ENCODE measurements at places on chromosomes 16 and 17.

GRCh38 chr16:2769675-2770056, 7.4 kb downstream of the ELOB start:
- no peak overlapping the region for H3K4me3 ChIP-seq
- peaks cover 98% of the 10 kb centered on the region for H3K36me3 ChIP-seq
- DNase-seq, result no peak
- H3K4me1 ChIP-seq, result peaks cover 54% of the 10 kb centered on the region
- H3K27me3 ChIP-seq, result no peaks in the 10 kb centered on the region
- H3K27ac ChIP-seq, result peak overlapping the region; percentile 38

GRCh38 chr16:49419862-49420261, 46.3 kb downstream of the C16orf78 start:
- H3K36me3 ChIP-seq, result no peaks in the 10 kb centered on the region
- H3K4me1 ChIP-seq, result no peaks in the 10 kb centered on the region
- H3K27ac ChIP-seq, result no peak overlapping the region
- peaks cover 50% of the 10 kb centered on the region for H3K27me3 ChIP-seq
- no peak overlapping the region for H3K4me3 ChIP-seq

GRCh38 chr16:72844225-72844920, 203.6 kb downstream of the ZFHX3 start:
- H3K4me3 ChIP-seq, result no peak overlapping the region
- H3K27me3 ChIP-seq, result no peaks in the 10 kb centered on the region
- peaks cover 68% of the 10 kb centered on the region for H3K4me1 ChIP-seq

DNA sequence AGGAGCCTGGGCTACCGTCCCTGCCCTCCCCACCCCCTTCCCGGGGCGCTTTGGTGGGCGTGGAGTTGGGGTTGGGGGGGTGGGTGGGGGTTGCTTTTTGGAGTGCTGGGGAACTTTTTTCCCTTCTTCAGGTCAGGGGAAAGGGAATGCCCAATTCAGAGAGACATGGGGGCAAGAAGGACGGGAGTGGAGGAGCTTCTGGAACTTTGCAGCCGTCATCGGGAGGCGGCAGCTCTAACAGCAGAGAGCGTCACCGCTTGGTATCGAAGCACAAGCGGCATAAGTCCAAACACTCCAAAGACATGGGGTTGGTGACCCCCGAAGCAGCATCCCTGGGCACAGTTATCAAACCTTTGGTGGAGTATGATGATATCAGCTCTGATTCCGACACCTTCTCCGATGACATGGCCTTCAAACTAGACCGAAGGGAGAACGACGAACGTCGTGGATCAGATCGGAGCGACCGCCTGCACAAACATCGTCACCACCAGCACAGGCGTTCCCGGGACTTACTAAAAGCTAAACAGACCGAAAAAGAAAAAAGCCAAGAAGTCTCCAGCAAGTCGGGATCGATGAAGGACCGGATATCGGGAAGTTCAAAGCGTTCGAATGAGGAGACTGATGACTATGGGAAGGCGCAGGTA, 762 bp downstream of the CDK12 start:
- no peaks in the 10 kb centered on the region for H3K36me3 ChIP-seq
- H3K4me3 ChIP-seq, result peak overlapping the region; percentile 92
- DNase-seq, result no peak
- peak overlapping the region; percentile 97 for H3K27ac ChIP-seq
- no peaks in the 10 kb centered on the region for H3K27me3 ChIP-seq

DNA sequence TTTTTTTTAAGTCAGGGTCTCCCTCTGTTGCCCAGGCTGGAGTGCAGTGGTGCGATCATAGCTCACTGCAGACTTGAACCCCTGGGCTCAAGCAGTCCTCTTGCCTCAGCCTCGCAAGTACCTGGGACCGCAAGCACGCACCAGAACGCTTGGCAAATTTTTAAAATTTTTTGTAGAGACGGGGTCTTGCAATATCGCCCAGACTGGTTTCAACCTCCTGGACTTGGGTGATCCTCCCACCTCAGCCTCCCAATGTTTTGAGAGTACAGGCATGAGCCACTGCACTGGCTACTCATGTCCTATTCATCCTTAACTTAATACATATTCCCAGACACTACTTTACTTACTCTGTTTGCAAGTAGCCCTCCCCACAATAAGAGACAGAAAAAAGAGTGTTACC, 16.3 kb upstream of the RBL2 start:
- no peak for DNase-seq

- H3K27me3 ChIP-seq, result no peaks in the 10 kb centered on the region
- H3K27ac ChIP-seq, result peak overlapping the region; percentile 95
- peaks cover 18% of the 10 kb centered on the region for H3K36me3 ChIP-seq
- no peak overlapping the region for H3K4me3 ChIP-seq
- peaks cover 72% of the 10 kb centered on the region for H3K4me1 ChIP-seq
These were observed 81.1 kb downstream of the TNRC6C start for GRCh38 chr17:78039581-78039980.

- H3K27me3 ChIP-seq, result no peaks in the 10 kb centered on the region
- no peak for DNase-seq
- peaks cover 45% of the 10 kb centered on the region for H3K4me1 ChIP-seq
- peak overlapping the region; percentile 66 for H3K27ac ChIP-seq
- no peaks in the 10 kb centered on the region for H3K36me3 ChIP-seq
These were observed 332.0 kb downstream of the BCAS3 start for GRCh38 chr17:61009663-61010062.
